ENCODE measurements at places on chromosomes 7 and 10.

- ATAC-seq = no peak
Observed at GRCh38 chr7:137919987-137920386, 73.2 kb upstream of the DGKI start.

DNA sequence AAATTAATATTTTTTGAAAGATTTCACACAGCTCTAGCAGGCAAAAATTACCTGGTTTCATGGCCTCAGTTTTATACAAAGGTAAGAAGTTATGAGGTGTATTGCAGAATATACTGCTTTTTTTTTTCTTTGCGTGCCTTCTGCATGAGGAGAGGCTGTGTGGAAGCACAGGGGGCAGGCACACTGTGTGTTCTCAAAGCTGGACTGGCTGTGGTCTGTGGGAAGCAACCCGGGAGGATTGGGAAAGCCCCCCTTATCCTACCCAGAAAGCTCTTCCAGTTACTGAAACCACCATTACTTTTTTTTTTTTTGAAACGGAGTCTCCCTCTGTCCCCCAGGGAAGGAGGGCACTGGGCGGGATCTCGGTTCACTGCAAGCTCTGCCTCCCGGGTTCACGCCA lies 25.0 kb downstream of the ADARB2 start:
- no peak for ATAC-seq

- no peak for ATAC-seq
Observed at GRCh38 chr7:102916426-102916825, 3.6 kb downstream of the LRRC17 start.

- no peak for ATAC-seq
Observed at GRCh38 chr7:137453356-137453755, 109.8 kb upstream of the PTN start.

- ATAC-seq = peak; percentile 27
Observed at GRCh38 chr10:33215154-33215553, 119.3 kb downstream of the NRP1 start.
